ENCODE measurements at places on chromosomes 4 and X.

GRCh38 chr4:107147873-107148272 is 111.8 kb upstream of the DKK2 start:
- no peak for DNase-seq

GRCh38 chr4:20354120-20354519 is 102.4 kb downstream of the SLIT2 start:
- DNase-seq: no peak

DNA sequence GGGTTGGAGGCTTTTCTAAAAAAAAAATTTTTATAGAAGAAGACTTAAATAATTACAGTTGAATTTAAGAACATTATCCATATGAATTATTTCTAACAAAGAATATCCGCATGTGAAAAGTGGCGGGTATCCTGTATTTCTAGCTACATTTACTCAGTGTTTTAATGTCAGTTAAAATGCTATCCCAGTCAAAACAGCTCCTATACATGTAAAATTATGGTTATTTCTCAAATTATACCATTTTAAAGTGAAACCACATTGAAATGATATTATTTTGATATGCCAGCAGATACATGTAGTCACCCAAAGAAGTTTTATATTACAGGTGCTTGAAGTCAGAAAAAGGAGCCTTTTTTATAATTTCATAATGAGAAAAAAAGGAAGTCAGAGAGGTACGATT is 168.5 kb upstream of the ATOH1 start:
- no peak for DNase-seq

GRCh38 chr4:152605641-152606335 is 69.9 kb upstream of the FBXW7 start:
- no peak for DNase-seq

DNA sequence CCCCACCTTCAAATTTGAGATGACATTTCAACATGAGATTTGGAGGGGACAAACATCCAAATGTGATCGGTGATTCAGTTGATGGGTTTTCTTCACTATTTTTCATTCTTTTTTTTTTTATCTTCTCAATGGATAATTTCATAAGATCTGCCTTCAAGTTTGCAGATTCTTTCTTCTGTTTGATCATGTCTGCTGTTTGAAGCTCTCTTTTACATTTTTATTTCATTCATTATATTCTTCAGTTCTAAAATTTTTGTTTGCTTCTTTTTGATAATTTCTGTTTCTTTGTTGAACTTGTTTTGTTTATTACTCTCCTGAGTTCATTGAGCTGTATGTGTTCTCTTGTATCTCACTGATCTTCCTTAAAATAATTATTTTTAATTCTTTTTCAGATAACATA is 14.8 kb downstream of the APOOL start:
- no peak for DNase-seq

- no peak for DNase-seq
These were observed 125.4 kb downstream of the CPE start for GRCh38 chr4:165504184-165504583.

All from NCI-H1105 (cell line).